HCEC 1CT (cell line): ENCODE measurements at places on chromosomes 16 and 17.

DNA sequence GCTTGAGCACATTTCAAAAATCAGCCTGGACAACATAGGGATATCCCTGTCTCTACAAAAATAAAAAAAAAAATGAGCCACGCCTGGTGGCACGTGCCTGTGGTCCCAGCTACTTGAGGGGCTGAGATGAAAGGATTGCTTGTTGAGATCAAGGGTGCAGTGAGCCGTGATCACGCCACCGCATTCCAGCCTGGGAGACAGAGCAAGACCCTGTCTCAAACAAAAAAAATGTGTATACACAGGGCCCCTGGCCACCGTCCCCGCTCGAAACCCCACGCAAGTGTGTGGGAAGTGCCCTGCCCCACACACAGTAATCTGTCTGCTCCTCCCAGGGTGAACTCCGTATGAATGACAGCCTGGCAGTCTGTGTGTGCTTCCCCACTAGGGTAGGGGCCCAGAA is 93.0 kb upstream of the RPL38 start:
- DNase-seq, result no peak

GRCh38 chr17:3025421-3026124 is 37.8 kb downstream of the OR1D5 start:
- no peak for DNase-seq

DNA sequence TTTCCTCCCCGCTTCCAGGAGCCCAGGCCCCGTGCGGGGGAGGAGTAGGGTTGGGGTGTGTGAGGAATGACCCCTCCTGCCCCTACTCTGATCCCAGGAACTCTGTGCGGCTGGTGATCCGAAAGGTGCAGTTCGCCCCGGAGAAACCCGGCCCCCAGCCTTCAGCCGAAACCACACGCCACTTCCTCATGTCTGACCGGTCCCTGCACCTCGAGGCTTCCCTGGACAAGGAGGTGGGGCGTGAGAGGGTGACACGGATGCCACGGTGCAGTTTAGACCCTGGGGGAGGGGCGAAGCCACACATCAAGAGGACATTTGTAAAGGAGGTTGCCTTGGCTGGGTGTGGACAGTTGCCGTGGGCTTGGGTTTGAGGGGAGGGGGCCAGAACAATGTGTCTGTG is 7.4 kb downstream of the ARRB2 start:
- no peak for DNase-seq

DNA sequence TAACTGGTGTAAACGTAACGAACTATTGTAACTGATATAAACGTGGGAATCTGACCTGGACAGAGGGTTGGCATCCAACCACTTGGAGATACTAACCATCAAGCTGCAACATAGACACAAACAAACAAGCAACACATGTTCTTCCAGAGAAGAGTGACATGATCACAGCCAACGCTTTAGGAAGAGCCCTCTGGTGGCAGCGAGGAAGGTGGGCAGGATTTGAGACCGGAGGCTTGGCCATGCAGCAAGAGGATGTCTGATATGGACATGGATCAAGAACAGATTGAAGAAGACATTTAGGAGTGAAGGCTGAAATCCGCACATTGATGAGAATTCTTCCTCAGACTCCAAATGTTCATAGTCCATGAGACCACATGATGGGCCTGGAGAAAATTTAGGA is 40.3 kb upstream of the TNRC6A start:
- peak; percentile 67 for DNase-seq

- DNase-seq, result no peak
These were observed 968 bp downstream of the MRPL28 start for GRCh38 chr16:369275-369865.

DNA sequence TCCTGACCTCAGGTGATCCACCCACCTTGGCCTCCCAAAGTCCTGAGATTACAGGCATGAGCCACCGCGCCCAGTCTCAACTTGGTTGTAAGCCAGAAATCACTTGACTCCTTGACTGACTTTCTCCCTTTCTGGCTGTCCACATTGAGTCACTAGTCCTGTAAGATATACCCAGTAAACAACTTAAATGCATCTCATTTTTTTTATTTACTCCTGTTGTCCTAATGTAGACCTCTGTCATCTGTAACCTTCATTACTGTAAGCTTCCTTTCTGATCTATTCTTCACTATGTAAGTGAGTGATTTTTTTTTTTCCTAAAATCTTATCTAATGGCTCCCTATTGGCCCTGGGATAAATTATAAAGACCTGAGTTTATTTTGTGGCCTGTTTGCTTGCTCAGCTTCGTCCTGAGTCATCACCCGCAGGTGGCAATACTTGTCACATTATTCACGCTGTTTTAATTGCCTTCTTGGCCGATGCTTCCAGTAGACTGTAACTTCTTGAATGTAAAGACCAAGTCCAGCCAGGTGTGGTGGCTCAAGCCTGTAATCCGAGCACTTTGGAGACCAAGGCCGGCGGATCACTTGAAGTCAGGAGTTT is 41.0 kb downstream of the PAFAH1B1 start:
- DNase-seq, result peak; percentile 54

- DNase-seq, result no peak
These were observed 21.1 kb downstream of the KATNB1 start for GRCh38 chr16:57756424-57757325.

GRCh38 chr17:58870747-58871146 is 115.1 kb downstream of the PPM1E start:
- DNase-seq, result no peak

GRCh38 chr17:45451131-45451530 is 18.5 kb upstream of the ARHGAP27 start:
- no peak for DNase-seq

DNA sequence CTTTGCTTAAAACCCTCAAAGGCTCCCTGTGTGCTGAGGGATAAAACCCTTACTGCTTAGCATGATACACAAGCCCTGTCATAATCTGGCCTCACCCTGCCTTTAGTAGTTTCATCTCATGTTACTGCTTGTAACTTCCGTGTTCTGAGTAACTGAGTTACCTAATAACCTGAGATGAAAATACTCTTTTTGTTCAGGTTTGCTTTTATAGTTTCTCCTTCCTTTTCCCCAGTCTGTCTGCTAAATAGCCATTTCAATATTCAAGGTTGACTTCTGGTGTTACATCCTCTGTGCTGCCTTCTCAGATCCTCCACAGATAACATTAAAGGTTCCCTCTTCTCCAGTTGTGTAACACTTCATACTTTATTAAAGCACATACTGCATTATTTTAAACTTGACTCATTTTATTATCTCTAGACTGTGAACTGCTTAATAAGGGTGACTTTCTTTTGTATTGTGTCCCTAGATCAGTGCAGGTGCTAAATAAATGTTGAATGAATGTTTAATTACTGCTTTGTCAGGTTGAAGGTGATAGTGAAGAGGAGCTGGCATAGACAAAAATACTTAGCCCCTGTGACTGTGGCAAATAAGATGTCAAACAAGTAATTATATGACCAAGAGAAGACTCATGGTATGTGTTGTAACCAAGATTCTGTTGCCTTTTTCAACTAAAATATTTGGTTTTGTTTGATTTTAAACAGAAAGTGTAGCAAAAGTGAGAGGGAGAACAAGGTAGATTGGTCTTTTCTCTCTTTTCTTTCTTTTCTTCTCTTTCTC is 47.8 kb downstream of the NFAT5 start:
- peak; percentile 23 for DNase-seq

DNA sequence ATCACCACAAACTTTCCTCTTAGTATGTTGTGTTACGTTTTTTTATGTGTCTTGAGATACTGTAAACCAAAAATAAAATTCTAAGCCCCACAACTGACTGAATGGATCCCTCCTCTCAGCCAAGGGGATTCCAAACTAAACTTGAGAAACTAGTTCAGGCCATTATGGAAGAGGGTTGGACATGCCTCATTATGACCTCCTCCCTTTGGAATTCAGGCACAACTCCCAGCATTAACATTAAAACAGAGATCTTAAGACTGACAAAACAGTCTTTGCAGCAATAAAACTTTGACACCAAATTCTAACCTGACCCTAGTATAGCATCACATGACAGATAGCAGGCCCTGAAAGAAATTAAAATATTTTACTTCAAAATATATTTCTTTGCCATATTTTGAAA is 51.1 kb upstream of the SLC47A1 start:
- DNase-seq, result peak; percentile 18

- no peak for DNase-seq
These were observed 15.9 kb downstream of the C1QTNF1 start for GRCh38 chr17:79039886-79040285.

DNA sequence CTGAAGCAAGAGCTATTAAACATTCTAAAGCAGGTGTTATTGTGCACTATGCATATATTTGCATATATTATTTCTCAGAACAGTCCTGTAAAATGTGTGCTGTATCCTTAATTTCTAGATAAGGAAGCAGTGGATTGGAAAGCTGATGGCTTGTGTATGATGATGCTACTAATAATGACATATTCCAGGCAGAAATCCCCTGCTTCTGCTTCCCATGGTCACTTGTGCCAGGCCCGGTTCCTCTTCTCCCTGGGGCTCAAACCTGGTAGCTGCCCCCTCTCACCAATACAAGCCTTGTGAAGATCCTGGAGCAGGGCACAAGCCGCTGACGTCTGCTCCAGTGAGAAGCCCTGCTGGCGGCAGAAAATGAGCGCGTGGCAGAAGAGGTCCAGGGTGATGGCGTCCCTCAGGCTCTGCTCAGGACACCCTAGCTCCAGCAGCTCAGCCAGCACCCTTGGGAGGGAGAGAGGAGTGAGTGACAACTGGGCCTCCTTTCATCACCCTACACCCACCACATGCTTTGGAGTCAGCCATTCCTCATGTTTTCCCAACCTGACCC is 1.8 kb downstream of the CFAP119 start:
- DNase-seq, result no peak

DNA sequence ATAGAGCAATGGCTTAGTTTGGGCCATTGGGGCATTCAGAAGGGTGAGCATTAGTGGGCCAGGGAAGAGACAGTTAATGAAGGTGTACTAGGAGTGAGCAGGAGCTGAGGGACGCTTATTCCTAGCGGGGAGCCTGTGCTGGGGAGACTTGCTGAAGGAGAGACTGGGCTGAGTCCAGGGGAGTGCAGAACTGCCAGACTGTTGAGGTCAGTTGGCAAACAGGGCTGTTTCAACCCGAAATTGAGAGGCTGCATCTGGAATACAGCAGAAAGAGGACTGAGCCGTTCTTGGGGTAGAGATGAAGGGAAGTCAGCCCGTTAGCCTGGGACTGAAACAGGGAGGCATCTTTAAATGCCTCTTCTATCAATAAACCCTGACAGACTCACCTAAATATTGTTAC is 33.2 kb downstream of the MAP2K6 start:
- DNase-seq, result no peak

DNA sequence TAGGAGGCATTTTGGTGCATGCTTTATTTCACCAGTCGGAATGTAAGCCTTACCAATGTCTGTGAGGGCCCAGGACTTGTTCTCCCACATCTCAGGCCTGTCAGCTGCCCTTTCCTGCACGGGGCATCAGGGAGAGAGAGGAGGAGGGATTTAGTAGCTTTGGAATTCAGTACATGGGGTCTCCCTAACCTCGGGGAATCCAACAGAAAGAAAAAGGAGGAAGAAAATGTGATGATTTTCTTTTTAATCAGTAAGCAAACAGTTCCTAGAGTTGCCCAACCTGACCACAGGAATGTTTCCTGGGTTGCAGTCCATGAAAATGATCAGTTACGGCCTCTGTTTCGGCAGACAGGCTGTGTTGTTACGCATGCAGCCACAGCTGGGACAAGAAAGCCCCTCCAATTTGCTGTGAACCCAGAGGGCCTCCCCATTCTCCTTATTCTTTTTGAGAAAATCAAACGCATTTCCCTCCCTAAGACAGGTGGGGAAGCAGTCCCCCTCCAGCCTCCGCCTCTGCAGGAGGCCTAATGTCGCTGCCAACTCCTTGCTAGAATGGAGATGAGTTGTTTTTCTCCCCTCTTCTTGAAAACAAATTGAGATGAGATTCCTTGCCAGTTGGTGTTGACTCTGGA is 53.1 kb upstream of the TANGO6 start:
- peak; percentile 10 for DNase-seq

GRCh38 chr16:62821824-62822223 is 785.6 kb upstream of the CDH8 start:
- no peak for DNase-seq

DNA sequence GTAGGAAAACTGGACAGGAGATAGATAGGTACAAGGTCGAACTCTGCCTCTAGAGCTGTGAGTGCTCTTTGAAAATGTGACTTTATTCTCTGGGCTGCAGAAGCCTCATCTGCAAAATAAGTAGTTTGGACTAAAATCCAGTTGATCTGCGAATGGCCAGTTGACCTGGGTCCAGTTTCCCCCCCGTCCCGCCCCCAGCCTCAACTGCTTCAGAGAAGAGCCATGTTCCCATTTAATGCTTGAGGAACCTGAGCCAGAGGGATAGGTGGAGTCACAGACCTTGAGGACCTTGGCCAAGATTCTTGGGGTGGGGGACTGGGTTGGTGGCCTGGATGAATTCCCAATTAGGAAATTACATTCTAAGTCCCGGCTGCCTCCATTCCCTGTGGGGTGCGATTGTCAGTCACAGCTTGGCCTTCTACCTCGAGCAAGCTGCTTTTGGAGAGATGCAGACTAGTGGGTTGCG is 14.1 kb downstream of the TBX2 start:
- no peak for DNase-seq

DNA sequence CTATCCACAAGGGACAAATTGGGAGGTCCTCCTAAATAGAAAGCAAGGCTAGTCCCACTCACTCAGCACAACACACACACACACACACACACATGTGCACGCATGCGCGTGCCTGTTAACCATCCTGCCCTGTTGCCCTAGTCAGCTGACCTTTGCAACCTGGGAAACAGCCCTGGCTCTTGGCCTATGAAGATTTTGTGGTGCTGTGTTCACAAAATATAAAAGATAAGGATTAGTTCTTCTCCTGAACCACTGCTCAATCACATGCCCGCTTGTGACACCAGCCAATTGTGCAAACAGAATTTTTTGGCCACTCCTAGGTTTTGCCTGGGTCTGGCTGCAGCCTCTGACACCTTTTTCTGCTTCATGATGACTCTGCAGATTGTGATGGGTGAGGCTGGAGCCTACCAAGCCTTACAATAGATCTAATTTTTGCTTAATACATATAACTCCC is 3.3 kb upstream of the CES1 start:
- no peak for DNase-seq

DNA sequence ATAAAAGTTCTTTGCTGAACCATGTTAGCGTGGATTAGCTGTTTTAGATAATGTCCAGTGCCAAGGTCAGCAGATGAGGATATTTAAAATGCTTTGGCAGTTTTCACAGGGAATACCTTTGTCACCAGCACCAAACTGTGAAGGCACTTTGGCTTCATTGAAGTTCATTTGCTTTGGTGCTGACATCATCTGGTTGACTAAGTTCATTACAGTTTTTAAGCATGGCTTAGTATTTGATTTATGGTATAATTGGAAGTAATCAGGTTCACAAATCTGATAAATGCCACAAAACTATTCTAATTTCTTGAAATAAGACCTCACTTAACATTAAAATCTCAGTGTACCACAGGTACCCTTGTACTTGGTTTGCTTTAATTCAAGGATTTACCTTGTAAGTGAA is 4.3 kb downstream of the GID4 start:
- DNase-seq, result no peak

GRCh38 chr17:73255671-73256181 is 6.0 kb downstream of the CPSF4L start:
- DNase-seq, result peak; percentile 21
